ENCODE measurements at places on chromosomes 3 and 15.

- peaks cover 29% of the 10 kb centered on the region for H3K4me1 ChIP-seq
- no peak overlapping the region for H3K27ac ChIP-seq
- DNase-seq = no peak
- H3K4me3 ChIP-seq = no peak overlapping the region
Measured at GRCh38 chr3:114867835-114868503, 279.1 kb downstream of the ZBTB20 start.

GRCh38 chr3:72418856-72419255 is 429.4 kb downstream of the SHQ1 start:
- H3K4me1 ChIP-seq = peaks cover 21% of the 10 kb centered on the region
- no peak for DNase-seq
- peaks cover 5% of the 10 kb centered on the region for H3K36me3 ChIP-seq
- no peak overlapping the region for H3K27ac ChIP-seq
- H3K27me3 ChIP-seq = no peaks in the 10 kb centered on the region
- H3K4me3 ChIP-seq = no peak overlapping the region

DNA sequence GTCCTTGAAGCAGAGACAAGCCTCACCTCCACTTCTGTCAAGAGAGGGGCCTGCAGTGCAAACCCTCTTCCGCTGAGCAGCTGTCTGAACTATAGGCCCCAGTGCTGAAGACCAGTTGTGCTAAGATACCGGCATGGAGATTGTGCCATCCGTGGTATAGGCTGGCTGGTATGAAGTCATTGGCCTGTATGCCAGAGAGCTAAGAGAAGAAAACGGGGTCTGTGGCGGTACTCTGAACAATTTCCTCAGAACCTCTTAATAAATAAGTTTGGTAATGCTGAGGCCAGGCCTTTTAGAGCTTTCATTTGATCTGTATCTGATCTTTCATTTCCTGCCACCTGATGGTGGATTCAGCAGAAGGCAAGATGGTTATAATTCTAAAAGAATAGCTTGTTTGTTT is 123.0 kb downstream of the LRIG1 start:
- DNase-seq = no peak
- no peaks in the 10 kb centered on the region for H3K27me3 ChIP-seq
- H3K4me1 ChIP-seq = peaks cover 16% of the 10 kb centered on the region
- peak overlapping the region; percentile 54 for H3K4me3 ChIP-seq
- peak overlapping the region; percentile 98 for H3K27ac ChIP-seq

GRCh38 chr15:39096608-39097205 is 484.2 kb upstream of the THBS1 start:
- peaks cover 12% of the 10 kb centered on the region for H3K27me3 ChIP-seq
- no peak for DNase-seq
- H3K36me3 ChIP-seq = no peaks in the 10 kb centered on the region

GRCh38 chr15:68733666-68734065 is 87.0 kb downstream of the ANP32A start:
- peaks cover 6% of the 10 kb centered on the region for H3K27me3 ChIP-seq
- no peak for DNase-seq
- H3K36me3 ChIP-seq = no peaks in the 10 kb centered on the region
- H3K4me1 ChIP-seq = peaks cover 11% of the 10 kb centered on the region
- H3K4me3 ChIP-seq = peak overlapping the region; percentile 58

- no peak for DNase-seq
- peaks cover 16% of the 10 kb centered on the region for H3K36me3 ChIP-seq
- H3K4me3 ChIP-seq = no peak overlapping the region
- peaks cover 7% of the 10 kb centered on the region for H3K4me1 ChIP-seq
Measured at GRCh38 chr3:111627092-111627491, 31.9 kb upstream of the ZBED2 start.
